ENCODE measurements at places on chromosomes 2 and 18.
A peak's percentile ranks its signal among the peaks of the same experiment; 100 is the strongest.

DNA sequence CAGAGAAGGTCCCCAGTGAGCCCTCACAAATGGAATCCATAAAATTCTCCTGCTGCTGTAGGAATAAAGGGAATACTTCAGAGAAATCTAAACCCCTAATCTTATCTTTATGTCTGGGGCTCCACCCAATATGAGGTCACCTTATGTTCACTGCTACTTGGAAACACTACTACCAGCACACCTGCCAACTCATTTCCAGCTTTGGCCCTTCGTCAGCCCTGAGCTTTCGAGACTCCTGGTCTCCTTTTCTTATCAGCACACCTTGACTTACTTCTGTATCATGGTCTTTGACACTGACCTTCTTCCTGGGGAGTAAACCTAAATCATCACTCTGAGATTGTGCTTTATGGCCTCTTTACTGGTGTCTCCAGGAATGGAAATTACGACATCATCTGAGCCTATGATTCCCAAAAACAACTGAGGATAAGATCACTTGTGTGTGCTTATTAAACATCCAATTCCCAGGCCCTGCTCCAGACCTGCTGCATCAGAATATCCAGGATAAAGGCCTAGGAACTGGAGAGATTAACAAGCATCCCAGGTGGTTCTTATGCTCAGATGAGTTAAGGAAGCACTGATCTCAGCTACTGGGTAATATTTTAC, 22.2 kb upstream of the ASNSD1 start:
- no peak for DNase-seq

- peak; percentile 88 for DNase-seq
Measured at GRCh38 chr2:3483227-3483985, 35.9 kb downstream of the ADI1 start.

GRCh38 chr2:127901339-127902056, 15.7 kb upstream of the AMMECR1L start:
- DNase-seq: no peak

DNA sequence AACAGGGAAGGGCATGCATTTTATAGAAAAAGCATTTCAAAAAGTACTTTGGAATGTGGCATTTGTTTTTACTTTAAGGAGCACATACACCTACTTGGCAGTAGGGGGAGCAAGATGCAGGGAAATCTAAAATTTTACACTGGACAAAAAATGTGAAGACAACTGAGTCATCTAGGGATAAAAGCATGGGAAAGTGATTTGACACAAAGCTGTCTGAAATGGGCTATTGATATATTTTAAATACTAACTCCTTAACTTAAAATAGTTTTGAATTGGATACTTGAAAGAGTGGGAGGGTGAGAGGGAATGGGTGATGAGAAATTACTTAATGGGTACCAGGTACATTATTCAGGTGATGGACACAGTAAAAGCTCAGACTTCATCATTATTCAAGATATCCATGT, 15.8 kb downstream of the TMEM200C start:
- no peak for DNase-seq

DNA sequence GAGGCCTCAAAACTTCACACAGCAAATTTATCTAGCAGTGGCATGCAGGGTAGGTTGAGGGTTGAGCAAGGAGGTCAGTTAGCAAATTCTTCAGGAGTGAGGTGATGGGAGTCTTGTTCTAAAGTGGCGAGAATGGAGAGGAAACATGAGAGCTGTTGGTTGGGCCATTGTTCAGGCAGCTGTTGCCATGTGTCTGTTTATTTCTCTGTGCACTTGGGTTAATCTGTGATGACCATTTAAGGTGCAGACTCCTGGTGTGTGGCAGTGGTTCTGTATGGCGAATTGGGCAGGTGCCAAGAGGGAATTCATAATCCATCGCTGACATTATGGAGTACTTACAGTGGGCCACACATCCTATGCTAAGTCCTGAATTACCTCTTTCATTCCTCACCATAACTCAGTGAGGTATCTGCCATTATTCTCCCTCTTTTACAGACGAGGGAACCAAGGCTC, 30.4 kb downstream of the TMEM178A start:
- DNase-seq: peak; percentile 14

DNA sequence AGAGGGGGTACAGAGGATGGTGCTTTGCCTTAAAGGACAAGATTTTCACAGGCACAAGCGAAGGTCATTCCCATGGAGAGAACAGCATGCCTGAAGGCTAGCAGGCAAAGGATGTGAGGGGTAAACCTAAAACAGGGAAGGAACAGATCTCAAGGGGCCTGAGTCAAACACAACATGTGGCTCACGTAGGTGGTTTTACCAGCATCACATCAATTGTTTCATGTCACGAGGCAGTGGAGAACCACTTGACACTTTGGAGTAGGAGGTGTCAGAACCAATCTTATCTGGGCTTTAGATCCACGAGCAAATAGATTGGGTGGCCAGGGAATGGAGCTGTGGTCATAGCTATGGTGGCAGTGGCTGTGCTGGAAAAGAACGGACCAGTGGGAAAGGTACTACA, 8.4 kb downstream of the COX5B start:
- no peak for DNase-seq
